ENCODE measurements at places on chromosomes 7 and 10.

DNA sequence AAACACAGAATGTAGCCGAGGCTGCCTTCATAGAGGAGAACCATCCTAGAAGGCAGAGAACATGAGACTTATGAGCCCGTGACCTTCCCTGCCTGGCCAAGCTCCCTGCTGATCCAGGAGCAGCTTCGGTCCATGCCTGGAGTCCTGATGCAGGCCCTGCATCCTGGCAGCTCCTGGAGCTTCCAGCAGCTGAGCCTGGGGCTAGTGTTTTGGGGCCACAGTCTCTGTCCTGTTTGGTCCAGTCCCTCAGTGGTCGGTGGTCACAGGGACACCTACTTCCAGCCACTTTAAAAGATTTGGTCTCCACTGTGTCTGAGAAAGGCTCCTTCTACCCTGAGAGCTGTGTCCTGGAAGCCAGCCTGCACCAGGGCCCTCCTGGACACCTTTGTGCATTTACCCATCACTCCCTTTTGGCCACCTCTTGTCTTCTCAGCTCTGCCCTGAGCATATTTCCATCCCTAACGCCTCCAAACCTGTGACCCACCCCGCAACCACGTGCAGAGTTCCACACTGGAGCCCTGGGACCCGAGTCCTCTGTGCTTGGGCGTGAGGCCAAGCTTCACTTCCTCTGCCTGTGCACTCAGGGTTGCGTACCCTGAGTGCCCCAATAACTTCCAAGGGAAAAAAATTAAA, 315.2 kb upstream of the ZNF32 start:
- DNase-seq = no peak

DNA sequence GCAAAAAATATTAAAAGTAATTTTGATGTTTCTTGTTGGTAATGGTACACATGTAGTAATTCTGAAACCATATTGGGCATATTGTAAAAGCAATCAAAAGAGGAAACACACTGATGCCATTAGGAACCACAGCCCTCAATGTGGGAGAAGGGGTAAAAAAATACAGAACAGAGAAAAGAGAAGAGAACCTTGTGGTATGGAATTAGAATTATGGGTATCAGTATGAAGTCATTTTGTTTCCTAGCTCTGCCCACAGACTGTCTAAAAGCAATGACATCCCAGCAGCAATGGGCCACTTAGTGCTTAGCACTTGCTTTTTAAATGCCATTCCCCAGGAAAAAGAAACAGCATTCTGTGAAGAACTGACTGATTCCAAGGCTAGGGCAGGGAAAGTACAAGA, 61.5 kb downstream of the CPVL start:
- no peak for DNase-seq

DNA sequence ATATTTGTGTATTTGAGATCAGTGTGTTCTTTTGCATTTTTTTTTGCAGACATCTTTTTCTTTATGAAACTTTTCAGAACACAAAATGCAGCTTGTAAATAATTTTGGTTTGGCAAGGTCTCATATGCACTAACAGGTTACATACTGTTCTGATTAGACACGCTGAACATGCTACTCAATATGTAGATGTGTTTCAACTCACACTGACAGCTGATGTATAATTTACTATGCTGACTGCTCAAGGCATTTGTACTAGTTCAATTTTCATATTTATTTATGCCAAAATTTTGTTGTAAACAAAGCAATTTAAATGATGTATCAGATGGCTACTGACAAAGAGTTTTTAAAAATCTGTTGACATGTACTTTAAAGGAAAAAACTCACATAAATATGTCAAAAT, 123.8 kb downstream of the TFEC start:
- no peak for DNase-seq

GRCh38 chr7:23931633-23932032, 221.6 kb downstream of the STK31 start:
- DNase-seq = no peak

GRCh38 chr10:22435650-22436049, 90.4 kb downstream of the SPAG6 start:
- DNase-seq = no peak

DNA sequence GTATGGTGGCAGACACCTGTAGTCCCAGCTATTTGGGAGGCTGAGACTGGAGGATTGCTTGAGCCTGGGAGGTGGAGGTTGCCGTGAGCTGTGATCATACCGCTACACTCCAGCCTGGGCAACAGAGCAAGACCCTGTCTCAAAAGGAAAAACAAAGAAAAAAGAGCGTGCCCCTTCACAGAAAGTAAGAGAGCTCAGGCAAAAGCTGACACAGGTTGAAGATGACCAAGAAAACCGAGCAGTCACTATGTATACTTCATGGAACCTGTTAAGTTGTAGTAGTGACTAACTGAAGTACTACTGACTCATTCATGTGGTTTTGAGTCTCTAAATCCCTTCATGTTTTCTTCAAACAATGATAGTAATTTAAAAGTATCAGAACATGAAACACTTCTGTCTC, 1.2 kb upstream of the PRRT4 start:
- DNase-seq = no peak

DNA sequence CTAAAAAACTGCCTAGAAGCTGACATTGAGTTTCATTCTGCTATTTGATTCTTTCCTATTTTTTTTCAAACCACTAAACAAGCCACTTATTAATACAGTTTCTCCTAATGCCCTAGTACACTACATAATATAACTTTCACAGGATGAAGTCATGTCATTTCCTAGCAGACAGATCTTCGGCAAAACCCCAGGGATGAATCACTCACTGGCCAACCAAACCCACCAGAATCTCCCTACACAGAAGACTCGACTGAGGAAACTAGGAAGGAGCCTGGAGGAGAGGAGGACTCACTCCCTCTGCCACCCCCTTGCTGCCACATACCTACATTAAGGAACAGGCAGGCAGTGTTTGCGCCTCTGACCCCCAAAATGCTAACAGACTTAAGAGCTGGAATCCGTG, 33.4 kb downstream of the XPNPEP1 start:
- DNase-seq = no peak

DNA sequence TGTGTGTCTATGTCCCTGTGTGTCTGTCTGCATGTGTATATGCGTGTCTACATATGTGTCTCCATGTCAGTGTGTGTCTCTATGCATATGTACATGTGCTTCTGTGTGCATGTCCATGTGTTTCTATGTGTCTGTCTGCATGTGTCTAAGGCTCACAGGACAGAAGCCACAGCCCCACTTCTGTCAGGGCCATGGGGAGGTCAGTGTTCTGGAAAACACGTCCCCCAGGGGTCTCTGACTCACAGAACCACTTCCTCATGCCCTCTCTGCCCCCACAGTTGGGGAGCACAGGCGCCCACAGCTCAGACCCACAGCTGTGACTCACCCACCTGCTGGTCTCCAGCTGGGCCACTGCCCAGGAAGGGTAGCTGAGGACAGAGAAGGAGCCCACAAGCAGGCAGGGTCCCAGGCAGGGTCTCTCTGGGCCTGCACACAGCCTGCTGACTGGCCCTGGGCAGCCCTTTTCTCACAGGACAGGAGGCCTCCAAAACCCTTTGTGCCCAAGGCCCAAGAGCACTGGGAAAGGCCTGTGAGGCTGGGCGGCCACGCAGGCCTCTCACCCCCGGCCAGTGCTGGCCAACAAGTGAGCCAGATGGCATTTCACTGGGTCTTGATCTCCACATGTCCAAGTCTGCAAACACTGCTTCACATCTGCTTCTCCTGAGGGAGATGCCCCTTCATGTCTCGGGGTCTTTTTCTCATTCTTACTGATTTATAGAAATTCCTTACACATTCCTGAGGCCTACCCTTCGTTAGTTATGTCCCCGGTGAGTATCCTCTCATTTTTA, 102.9 kb upstream of the FAM20C start:
- DNase-seq = no peak

GRCh38 chr10:97468162-97468561, 22.2 kb downstream of the ZDHHC16 start:
- no peak for DNase-seq

DNA sequence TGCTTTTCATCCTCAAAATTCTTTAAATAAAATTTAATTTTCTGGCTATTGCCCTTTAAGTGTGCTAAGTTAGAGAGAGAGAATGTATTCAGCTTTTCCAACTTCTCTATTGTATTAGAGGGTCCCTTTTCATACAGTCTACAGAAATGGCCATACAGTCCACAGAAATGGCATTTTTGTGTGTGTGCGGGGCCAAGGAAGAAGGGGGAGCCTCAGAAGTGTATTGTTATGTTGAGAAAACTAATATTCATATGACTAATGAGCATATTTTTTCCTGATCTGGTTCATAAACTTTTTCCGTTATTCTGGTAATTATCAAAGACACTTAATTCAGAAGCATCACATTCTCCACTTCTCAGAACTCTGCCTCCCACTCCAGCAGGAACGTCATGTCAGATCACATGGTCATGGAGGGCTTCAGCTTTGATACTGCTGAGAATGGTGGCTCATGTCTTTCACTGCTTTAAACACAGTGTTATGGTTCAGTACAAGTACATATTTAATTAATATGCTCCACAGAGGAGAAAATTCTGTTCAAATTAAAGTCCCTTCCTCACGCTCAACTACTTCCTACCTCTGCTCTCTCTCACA, 37.1 kb downstream of the ELMO1 start:
- DNase-seq = no peak

- no peak for DNase-seq
These were observed 461.4 kb downstream of the KCNMA1 start for GRCh38 chr10:77176232-77176631.

- DNase-seq = no peak
These were observed 33.1 kb downstream of the VPS50 start for GRCh38 chr7:93265220-93265619.

- no peak for DNase-seq
These were observed 40.0 kb downstream of the CREM start for GRCh38 chr10:35166607-35167006.

DNA sequence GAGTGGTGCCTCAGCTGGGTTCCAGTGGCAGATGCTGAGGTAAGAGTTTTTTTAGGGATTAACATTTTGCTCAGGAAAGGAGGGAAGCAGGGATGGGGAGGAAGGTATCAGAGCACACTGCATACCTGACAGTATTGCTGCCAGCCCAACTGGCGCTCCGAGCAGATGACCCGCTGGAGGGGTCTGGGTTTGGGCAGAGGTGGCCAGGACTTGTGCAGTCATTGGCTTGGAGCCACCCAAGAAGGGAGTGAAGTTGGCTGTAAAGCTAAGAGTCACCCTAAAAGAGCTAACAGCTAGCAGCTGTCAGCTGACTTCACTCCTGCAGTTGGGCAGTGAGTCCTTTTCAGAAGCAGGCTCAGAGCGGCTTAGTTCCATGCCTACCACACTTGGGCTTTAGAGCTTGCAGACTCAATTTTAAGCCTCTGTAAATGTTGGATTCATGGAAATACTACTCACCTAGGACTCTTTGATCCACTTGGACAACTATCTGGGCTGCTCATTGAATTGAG, 5.8 kb upstream of the ARHGAP22 start:
- no peak for DNase-seq

- no peak for DNase-seq
These were observed 232.7 kb downstream of the POU6F2 start for GRCh38 chr7:39210362-39210761.

DNA sequence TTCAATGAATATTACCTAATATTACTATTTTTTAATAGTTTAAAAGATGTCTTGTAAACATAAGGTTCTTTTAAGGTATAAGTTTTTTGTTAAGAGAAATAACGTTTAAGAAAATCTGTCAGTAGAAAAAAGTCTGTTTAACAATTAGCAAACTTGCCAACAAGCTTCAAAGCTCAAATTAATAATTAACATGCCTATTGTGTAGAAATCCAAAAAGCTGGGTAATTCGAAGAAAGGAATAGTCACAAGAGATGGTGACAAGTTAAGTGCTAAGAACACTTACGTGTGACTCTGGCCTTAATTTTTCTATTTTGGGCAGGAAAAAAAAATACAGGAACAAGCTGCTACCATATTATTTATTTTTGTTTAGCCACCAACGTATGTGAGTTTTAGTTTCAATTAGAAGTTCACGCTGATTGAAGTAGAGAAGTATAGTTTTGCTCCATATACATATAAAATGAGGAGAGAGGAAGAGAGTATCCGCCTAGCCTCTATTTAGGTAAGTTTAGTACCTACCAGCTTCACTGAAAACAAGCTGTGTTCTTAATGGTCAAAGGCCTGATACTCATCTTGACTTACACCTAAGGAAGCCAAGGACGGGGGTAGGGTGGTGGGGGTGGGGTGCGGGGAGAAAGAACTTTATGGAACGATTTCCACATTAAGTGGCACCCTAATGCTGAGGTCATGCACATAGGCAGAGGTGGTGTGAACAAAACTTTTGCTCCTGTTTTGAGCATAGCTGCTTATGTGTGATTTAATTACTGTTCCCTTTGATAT, 43.4 kb upstream of the AGBL3 start:
- DNase-seq = no peak

DNA sequence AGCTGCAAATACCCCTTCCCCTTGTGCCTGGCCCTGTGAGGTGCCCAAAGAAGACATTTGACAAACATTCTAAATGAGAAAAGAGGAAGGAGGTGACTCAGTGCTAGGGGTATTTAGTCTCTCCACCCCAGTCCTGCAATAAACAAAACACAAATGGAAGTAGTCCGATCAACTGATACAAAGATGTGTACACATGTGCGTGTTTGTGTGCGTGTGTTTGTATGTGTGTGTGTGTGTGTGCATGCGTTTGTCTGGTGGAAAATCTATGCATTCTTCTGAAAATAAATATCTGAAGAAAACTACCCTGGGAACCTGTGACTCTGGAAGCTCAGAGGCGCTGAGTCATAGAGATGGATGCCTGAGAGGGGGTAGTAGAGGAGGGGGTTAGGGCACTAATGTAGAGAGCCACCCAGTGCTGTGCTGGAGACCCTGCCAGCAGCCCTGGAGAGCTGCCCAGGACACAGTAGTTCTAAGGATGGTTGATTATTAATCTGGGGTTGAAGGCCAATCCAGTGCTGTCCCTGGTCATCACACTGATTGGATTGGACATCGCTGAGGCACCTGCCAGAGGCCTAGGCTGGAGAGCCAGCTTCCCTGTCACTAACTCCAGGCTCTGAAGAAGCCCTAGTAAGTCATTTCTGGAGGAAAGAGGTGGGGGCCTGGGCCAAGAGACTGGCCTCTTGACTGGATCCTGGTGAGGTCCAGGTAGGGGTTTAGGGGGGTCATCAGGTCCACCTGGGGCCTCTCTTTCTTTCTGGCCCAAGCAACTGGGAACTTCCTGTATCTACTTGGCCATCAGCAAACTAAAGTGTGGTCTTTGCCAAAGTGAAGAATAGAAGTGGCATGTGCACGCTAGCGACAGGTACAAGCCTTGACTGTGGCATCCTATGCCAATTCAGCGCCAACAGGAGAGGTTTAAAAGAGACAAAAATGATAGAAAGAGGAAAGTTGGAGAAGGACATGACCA, 18.5 kb downstream of the SFTPA1 start:
- no peak for DNase-seq

DNA sequence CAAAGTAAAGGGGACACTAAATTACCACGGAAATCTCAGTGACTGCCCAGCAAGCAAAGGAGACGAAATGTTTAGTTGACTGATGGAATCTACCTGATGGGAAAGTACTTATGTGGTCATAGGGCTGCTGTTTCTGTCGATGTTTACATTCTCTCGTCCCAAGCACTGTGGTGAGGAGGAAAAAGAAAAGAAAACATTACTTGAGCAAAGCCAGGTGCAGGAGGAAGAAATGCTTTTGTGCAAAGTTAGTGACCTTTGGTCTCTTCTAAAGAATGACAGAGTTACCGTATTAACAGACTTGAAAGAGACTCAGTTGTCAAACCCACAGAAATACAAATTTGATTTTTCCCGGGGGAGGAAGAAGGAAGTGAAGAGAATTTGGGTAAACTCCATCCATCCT, 43.3 kb upstream of the FMC1 start:
- no peak for DNase-seq

Data from activated T-cell treated with anti-CD3 and anti-CD28 coated beads for 1 hour (primary cell).